ENCODE measurements at places on chromosomes 4 and X.
A peak's percentile ranks its signal among the peaks of the same experiment; 100 is the strongest.

DNA sequence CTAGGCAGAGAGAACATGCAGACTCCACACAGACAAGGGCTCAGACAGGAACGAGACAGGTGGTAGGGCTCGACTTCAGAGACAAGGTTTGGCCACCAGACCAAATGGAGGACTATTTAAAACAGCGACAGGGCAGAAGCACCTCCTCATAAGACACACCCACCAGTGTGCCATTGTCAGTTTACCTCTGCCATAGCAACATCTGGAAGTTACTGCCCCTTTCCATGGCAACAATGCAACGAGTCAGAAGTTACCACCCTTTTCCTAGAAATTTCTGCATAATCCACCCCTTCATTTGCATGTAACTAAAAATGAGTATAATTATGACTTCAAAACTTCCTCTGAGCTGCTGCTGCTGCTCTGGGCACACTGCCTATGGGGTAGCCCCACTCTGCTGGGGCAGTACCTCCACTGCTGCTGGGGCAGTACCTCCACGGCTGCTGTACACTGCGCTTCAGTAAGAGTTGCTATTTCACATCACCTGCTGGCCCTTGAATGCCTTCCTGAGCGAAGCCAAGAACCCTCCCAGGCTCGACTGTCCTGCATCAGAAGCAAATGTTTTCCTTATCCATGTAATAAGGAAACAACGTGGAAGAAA, 2222.3 kb upstream of the AGA start:
- no peak for DNase-seq

DNA sequence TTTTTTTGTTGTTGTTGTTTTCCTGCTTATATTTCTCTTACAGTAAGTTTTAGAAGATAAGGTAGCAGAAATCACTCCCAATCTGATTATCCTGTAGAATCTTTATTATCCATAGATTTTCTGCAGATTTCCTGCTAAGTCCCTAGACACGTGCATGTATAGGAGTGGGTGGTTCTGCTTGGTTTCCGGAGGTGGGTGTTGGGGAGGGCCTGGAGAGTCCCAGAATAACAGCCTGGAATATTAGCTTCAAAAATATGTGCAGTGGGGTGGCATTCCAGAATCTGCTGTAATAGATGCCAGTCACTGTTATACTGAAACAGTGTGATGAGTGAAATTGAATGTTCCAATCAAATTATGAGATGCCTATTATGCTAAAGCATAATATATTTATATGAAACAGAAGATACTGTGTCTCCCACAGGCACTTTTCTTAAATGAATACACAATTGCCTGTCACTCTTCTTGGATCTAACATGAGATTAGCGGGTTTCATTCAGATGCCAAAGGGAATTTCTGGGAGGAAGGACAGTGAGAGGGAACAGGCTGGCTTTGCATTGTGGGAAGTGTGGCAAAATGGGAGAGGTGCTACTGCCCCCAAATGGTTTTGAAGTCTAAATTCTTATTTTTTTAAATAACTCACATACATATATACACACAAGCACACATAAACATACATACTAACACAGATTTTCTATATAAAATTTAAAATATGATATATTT, 37.6 kb downstream of the C4orf50 start:
- DNase-seq: no peak

DNA sequence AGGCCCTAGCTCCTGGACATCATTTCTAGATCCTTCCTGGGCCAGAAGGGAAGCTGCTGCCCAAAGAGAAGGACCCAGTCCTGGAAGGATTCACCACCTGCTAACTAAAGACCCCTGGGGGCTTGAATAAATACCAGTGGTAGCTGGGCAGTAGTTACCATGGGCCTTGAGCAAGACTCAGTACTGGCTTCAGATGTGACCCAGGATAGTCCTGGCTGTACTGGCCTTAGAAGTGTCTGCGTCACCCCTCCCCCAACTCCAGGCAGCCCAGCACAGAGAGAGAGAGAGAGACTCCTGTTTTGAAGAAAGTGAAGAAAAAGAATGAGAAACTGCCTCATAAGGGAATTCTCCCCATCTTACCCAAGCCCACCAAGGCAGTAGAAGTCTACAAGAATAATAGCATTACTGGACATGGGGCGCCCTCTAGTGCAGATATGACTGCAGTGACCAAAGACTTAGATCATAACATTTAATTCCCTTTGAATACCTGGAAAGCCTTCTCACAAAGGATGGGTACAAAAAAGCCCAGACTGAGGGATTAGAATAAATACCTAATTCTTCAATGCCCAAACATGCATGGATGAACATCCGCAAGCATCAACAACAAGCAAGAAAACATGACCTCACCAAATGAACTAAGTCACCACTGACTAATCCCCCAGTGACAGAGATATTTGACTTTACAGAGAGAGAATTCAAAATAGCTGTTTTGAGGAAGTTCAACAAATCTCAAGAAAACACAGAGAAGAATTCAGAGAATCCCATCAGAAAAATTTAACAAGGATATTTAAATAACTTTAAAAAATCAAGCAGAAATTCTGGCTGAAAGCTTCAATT, 171.8 kb downstream of the HNRNPD start:
- DNase-seq: peak; percentile 45

DNA sequence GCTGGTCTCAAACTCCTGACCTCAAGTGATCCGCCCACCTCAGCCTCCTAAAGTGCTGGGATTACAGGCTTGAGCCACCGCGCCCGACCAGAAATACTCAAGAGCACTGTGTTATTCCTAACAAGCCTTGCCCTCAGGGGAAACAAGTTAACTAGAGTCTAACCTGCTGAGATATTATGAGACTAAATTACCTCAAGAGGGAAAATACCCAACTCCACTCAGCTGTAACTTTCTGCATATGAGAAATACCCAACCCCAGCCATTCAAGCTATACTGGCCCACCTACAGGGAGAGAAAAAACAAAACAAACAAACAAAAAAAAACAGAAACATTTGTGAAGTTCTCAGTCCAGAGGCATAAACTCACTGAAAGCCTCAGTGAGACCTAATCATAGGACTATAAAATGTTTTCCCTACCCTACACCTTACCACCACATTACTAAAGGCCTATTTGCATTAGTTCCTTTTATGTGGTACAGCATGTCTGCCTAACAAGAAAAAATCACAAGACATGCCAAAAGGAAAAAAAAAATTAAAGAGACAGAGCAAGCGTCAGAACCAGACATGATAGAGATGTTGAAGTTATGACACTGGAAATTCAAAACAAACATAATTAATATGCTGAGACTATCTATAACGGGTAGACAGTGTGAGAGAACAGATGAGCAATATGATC, 876.0 kb downstream of the FSTL5 start:
- no peak for DNase-seq

GRCh38 chr4:68476191-68476590, 28.9 kb downstream of the TMPRSS11E start:
- DNase-seq: no peak

DNA sequence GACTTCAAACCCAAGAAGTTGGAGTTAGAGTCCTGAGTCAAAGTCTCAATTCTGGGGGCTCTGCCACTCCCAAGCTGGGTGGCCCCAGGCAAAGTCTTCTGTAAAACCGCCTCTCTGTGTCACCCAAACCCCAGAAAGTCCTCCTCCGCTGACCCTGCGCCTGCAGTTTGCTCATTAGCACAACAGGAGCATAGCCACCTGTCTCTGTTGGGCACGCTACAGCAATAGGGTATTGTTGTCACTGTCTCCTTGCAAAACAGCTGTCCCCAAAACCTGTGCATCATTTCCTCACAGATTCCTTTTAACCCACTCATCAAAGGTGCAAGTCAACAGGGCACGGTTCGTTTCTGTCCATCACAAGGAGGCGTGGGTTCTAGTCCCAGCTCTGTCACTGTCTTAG, 8.0 kb upstream of the DGAT2L6 start:
- no peak for DNase-seq

DNA sequence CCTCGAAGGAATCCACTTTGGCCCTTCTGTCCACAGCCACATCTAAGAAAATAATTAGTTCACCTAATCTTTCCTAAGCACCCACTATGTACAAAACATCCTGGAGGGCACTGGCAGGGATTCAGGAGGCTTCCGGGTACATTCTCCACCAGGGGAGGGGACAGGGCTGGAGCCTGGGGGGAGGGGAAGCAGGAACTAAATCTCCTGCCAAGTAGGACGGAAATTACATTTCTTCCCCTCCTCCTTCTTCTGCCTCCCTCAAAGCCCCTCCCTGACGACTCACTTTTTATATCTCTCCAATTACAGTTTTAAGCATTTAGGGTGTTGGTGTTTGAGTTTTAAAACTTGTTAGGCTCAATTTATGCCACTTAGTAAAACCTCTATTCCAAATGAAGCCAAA, 203.1 kb downstream of the BCOR start:
- no peak for DNase-seq

- DNase-seq: no peak
These were observed 11.1 kb downstream of the EXOC1L start for GRCh38 chr4:55830716-55831115.

- no peak for DNase-seq
These were observed 50.0 kb downstream of the CYTL1 start for GRCh38 chr4:4969298-4969697.

DNA sequence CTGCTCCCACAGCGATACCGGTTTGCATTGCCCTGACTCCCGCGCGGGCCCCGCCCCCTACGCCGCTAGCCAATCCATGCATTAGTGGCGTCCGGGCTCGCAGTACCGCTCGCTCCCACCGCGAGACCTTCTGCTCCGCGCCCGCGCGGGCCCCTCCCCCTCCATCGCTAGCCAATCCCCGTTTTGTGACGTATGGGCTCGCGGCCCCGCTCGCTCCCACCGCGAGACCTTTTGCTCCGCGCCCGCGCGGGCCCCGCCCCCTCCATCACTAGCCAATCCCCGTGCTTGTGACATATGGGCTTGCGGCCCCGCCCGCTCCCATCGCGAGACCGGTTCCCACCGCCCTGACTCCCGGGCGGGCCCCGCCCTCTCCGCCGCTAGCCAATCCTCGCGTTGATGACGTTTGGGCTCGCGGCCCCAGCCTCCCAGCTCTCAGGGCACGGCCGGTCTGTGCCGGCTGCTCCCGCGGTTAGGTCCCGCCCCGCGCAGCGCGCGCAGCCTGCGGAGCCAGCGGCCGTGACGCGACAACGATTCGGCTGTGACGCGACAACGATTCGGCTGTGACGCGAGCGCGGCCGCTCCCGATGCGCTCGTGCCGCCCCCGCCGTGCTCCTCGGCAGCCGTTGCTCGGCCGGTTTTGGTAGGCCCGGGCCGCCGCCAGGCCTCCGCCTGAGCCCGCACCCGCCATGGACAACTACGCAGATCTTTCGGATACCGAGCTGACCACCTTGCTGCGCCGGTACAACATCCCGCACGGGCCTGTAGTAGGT, at the start of gene EMD:
EMD (plus strand) TSS at position 497 of the 770 bp plus-strand sequence; CDS start at position 687, 190 bp downstream.
- DNase-seq: peak; percentile 97

DNA sequence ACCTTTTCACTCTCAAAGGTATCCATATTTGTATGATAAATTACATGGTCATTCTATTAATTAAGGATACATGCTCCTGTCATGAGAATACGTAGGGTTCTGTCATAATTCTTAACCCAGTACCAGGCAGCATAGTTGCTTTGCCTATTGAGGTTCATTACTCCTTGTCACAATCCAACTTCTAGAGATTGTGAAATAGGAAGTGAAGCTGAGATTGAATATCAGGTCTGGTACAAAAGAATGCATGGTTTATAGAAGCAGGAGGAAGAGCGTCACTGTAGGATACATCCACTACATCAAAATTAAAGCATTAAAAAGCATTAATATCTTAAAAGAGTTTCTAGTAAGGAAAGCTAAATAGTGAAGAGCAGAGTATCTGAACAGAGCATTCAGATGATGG, 647.0 kb downstream of the IQCM start:
- no peak for DNase-seq

GRCh38 chr4:86013621-86014020, 346.2 kb downstream of the MAPK10 start:
- DNase-seq: no peak

DNA sequence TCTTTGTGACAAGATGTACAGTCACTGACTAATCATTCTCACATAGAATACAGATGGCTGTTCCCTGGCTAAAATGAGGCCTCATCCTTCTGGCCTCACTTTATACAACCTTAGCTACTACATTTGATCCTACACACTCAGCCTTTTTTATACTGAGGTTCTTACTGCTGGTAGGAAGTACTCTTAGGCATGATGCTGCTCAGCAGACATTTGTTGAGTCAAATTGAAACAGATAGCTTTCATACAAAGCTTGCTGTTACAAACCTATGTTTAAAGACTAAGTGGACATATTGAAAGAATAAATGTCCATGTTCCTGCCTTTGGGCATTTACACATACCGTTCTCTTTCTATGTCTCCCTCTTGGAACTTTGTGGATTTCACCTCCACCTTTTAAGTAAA, 154.9 kb downstream of the NPFFR2 start:
- DNase-seq: no peak

DNA sequence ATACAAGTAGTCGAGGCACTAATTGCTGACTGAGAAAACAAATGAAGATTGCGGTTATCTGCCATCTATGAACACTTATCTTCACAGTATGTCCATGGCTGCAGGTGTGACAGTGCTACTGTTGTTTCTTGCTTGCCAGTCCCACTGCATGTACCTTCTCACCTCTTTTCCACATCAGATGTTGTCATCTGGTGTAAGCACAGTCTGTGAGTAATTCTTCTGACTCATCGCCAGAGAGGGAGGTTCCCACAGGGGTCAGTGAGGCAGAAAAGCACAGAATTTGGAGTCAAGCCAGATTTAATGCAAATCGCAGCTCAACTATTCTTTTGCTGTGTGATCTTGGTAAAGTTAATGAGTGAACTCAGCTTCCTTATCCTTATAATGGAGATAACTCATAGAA, 144.4 kb downstream of the GLRA2 start:
- DNase-seq: no peak

- no peak for DNase-seq
These were observed 59.3 kb downstream of the AMMECR1 start for GRCh38 chrX:110258552-110258951.

DNA sequence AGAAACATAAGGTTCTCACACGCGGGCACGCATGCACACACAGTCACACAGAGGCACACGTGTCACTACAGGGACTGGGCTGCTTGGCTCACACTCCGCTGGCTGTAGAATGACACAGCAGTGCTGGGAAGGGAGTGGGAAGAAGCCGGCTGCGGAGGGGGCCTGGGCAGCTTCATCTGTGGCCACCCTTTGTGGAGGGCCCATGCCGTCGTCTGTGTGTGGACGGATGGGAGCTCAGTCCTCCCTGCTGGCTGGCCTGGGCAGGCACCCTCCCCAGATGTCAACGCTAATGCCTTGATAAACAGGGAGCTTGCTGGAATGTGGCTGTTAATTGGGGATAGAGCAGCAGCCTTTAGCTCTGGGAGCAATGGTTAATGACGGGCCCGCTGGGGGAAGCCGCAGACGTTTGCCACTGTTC, 621.1 kb downstream of the BCOR start:
- peak; percentile 12 for DNase-seq

GRCh38 chrX:152896450-152896849, 1.4 kb upstream of the ZNF185 start:
- DNase-seq: no peak

All from SK-N-DZ (cell line).